Heart left ventricle (tissue), 16 donors: ENCODE measurements at places on chromosomes 1 and 21.
A peak's percentile ranks its signal among the peaks of the same experiment; 100 is the strongest.

DNA sequence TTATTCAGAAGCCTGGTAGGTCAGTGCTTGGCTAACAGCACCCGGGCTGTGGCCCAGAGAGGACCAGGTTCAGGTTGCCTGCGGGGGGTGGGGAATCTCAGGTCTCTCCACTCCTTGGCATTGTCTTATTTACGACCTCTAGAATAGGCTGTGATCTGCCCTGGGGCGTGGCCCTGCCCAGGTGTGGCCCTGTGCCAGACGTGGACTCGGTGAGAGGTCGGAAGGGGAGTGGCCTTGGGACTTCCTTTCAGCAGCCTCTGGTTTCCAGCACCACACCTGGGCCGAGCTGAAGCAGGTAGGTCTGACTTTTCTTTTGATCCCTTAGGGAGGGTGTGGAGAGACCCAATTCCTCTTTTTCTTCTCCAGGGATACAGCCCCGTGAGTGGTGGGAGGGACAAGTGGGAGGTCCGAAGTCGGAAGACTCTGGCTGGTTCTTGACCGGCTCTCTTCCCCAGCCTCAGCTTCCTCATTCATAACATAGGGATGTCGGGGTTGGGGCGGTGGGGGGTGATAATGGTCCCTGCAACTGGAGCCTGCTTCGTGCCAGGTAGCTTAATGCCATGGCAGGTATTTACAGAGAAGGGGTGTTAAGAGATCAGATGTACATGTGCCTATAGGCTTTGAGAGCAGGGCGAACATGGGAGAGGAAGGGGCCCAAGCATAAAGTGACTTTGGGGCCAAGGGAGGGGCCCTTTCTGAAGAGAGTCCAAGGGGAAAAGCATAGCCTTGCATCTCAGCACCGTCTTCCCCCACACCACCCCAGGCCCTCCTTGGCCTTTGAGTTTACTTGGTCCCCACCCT, 16.5 kb downstream of the ACOT11 start:
- DNase-seq: peak; percentile 27

DNA sequence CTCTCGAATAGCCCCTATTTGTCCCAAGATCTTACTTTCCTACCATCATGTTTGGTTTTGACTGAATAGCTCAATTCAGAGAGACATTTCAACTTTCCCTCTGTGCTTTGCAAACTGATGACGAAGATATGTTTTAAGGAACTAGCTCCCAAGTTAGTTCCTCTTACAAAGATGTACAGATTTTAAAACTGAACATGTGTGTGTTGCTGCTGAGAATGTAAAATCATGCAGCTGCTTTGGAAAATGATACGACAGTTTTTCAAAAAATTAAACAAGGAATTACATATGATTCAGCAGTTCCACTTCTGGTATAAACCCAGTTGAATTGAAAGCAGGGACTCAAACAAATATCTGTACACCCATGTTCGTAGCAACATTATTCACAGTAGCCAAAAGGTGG, 33.6 kb downstream of the KIF26B start:
- DNase-seq: no peak

- no peak for DNase-seq
Measured at GRCh38 chr1:236395947-236396664, 2.0 kb downstream of the EDARADD start.

DNA sequence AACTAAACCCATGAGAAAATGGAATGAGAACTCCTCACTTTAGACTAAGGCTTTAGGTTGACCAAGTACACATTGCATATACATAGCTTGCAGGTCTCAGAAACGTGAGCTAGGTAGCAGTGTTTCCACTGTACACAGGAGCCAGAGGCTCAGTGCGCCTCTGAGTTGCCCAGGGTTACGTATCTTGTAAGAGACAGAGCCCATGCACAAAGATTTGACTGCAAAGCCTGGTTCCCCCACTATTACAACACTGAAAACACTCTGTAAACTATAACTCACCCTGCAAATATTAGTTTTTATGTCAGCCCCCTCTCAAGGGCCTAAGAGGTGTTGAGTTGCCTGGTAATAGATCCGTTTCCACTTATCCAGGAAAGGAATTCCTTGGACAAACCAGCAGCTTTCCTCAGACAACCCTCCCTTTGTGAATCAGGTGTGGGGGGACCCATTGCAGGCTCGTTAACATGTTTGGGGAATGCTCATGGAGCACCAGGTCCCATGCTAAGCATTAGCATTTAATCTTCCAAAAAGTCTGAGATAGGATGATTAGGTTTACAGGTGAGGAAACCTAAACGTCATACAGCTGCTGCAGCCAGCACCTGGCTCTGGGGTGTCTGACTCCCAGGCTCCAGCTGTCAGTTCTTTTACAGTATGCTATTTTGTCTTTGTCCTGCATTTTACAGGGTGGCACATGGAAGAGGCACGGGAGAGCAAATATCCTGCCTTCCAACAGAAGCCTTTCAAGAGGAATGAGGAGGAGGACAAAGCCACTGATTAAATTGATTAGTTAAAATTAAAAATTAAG, 25.7 kb downstream of the TENT5C start:
- DNase-seq: no peak

GRCh38 chr1:240312872-240313271, 221.2 kb downstream of the FMN2 start:
- DNase-seq: no peak

GRCh38 chr1:89608319-89608983, 24.5 kb upstream of the LRRC8C start:
- DNase-seq: no peak
